ENCODE measurements at places on chromosomes 13 and 19.

DNA sequence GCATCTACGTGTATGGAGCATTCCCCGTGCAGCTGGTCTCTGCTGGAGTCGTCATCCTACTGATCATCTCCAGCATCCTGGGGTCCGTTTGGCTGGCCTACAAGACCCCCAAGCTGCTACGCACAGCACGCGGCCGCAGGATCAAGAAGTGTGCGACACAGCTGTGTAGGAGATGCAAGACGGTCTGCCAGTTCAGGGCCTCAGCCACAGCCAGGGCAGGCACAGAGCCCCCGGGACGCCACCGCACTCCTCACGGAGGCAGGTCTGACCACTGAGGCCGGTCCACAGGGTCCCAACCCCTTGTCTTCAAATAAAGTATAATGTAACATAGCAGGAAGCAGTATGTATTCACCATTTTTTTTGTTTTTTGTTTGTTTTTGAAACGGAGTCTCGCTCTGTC is 6.1 kb downstream of the PRR22 start:
- no peak for DNase-seq

DNA sequence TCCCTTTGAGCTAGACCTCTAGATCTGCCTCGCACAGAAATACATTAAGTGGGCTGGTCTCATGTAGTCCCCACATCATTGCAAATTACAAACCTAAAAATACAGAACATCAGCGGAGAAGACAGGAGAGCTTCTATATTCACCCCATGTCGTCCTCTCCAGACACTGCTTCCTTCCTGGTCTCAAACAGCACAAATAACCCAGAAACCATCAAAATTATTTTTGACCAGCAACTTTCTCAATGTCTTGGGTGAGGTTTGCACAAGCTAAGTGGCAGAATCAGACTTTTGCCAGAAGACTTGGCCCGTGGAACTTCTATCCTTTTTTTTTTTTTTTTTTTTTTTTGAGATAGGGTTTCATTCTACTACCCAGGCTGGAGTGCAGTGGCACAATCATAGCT is 28.2 kb downstream of the CLEC17A start:
- no peak for DNase-seq

- DNase-seq = no peak
Observed at GRCh38 chr13:90246687-90247345, 1100.7 kb upstream of the MIR17HG start.

DNA sequence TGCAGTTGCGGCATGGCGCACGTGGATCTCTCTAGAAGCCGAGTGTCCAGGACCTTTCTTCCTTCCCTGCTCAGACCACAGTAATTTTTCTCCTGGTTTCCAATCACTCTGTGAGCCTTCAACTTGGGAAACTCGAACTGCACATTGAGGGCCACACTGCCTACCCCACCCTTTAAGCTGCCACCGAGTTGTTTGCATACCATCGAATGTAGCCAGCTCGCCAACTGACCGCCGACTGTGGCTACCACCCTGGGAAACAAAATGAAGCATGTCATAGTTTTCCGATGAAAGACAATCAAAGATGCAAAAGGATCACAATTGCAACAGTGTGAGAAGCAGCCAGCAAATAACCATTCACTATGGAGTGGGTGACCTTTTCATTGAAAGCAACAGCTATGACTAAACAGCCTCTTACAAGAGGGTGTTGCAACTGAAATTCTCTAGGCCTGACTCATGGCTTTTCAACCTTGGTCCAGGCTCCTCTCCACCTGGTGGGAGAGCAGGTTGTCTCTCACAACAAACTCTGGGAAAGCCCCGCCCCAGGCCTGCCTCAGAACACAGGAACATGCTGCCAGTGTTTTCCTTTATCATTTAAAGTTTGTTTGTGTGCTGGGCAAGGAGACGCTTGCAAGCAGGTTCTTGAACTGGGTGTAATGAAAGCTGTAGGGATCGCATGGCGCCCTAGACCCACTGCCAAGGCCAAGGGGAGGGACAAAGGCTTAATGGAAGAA is 141.7 kb upstream of the SERP2 start:
- no peak for DNase-seq

DNA sequence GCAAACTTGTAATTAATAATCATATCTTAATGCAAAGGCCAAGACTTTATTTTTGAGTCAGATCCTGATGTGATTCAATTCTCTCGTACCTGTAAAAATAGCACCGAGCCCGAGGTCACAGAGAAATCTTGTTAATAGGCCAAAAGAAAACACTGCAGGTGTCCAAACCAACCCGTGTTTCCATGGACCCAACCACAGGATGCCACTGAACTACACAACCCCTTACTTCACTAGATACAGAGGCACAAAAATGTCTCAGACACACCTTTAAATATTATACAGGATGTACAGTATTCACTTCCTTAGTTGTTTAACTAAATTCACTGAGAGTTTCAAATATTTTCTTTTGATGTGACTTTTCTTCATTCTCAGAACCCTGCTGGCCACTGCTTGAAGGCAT is 530.9 kb downstream of the MYO16 start:
- no peak for DNase-seq

GRCh38 chr13:47809411-47809810 is 191.7 kb downstream of the SUCLA2 start:
- no peak for DNase-seq

DNA sequence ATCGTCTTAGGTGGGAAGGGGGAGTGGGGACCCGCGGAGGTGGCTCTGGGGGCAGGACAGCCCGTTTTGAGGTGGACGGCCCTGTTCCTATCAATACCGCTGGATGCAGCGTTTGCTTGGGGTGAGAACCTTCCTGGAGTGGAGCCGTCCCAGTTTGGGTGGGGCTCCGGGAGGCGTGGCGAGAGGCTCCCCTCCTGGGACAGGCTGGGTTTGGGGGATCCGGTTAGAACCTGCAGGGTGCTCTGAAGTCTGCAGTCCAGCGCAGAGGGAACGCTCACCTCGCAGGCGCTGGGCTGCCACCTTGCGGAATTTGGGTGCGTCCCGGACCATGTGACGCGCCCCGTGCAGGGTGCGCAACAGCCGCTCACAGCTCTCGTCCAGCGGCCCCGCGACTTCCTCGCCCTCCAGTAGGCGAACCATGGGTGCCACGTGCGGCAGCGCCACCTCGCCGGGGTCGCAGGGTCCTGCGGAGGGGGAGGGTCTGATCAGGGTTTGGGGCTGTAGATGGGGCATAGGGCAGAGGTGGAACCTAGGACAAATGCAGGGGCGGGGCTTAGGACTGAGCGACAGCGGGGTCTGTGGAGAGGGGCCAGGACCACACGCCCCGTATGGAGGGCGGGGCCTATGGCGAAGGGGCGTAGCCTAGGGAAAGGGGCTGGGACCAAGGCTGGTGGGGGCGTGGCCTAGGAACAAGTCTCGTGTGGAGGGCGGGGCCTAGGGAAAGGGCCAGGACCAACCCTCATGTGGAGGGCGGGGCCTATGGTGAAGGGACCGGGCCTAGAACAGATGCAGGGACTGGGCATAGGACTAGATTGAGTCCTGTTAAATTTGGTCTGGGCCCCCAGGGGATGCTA is 13.8 kb downstream of the SH2D3A start:
- DNase-seq = peak; percentile 74

- no peak for DNase-seq
Observed at GRCh38 chr19:10207026-10207425, 12.3 kb upstream of the DNMT1 start.

GRCh38 chr19:50231821-50232220 is 28.4 kb downstream of the MYH14 start:
- no peak for DNase-seq

DNA sequence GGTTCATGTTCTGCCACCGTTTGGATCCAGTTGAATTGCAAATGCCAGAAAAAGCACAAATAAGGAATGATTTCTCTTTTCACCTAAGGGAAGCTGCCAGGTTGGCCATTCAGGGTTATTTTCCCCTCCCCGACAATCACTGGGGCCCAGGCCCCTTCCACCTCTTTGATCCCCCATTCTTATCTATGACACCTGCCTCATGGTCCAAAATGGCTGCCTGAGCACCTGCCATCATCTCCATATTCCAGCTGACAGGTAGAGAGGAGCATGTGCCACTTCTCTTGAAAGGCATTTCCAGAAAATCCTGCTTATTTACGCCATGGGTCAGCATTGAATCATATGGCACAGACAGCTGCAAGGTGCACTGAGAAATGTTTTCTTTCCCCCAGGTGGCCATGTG is 15.7 kb downstream of the PTPRS start:
- DNase-seq = no peak

- DNase-seq = no peak
Observed at GRCh38 chr19:39355253-39355652, 13.0 kb downstream of the SAMD4B start.

GRCh38 chr19:13909430-13909829 is 3.4 kb downstream of the CC2D1A start:
- no peak for DNase-seq

DNA sequence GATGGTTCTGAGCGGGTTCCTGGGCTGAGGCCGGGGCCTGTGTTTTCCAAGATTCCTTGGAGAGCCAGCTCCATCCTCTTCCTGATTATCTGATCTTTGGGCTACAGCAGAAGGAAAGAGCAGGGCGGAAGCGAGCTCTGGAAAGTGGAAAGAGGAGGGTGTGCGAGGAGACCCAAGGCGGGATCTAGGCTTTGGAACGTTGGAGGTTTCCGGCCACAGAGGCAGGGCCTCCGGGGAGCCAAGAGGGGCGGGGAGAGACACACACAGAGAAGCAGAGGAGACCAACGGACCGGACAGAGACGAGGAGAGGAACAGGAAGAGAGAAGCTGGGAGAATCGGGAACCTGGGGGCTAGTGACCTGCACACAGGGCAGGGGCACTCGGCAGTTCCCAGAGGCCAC is at the start of gene CLEC11A:
Gene CLEC11A, plus strand, starts transcription at position 296 of the 400 bp plus-strand sequence. CDS start 162 bp downstream, outside the sequence.
- DNase-seq = no peak

All from effector CD8-positive, alpha-beta T cell (primary cell).